ENCODE measurements at places on chromosomes 5 and 9. TPM values are rescaled to one million over a fixed set of nuclear protein-coding genes. Genes with fewer than 3 reads are reported as not detected.

The PPP1R2B gene
- polyA plus RNA-seq, result not detected

The GLRA1 gene
- polyA plus RNA-seq, result not detected

The EIF4E1B gene
- not detected for polyA plus RNA-seq

The SCGB3A2 gene
- not detected for polyA plus RNA-seq

The HMGCR gene
- polyA plus RNA-seq, result 8.1 TPM

The ZFYVE16 gene
- 6.1 TPM for polyA plus RNA-seq

The KIF4B gene
- not detected for polyA plus RNA-seq

The IFNK gene
- polyA plus RNA-seq, result not detected

GRCh38 chr5:156835905-156836304 is 14.2 kb upstream of the PPP1R2B start:
- no peaks in the 10 kb centered on the region for H3K4me1 ChIP-seq
- no peak overlapping the region for H3K4me3 ChIP-seq
- no peak overlapping the region for H3K27ac ChIP-seq
- H3K36me3 ChIP-seq, result no peaks in the 10 kb centered on the region
- H3K27me3 ChIP-seq, result no peaks in the 10 kb centered on the region

DNA sequence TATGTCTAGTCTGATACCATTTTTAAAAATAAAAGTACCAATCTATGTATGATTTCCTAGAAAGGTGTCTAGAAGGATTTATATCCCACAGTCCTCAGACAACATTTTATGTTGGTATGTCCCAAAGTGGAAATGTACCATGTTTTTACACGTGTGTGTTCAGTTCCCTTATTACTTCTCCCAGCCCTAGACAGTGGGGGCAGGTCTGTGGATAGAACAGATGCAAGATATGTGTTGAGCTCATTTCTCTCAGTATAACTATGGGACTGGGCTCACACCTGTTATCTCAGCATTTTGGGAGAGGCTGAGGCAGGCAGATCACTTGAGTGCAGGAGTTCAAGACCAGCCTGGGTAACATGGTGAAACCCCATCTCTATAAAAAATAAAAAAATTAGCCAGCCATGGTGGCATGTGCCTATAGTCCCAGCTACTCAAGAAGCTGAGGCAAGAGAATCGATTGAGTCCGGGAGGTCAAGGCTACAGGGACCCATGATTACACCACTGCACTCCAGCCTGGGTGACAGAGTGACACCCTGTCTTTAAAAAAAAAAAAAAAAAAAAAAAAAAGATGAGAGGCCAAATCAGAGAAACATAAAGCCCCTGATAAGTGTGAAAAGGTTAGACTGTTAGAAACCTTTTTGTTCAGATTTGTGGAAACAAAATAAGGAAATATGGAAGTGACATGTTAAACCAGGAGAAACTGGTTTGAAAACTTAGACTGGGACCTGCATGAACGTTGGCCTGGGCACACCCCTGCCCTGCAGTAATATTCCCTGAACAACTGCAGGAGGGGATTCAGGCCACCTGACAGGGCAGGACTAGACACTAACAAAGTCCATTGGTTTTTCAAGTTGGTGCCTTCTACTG is 7.4 kb upstream of the SLC2A8 start:
- H3K27me3 ChIP-seq, result peaks cover 26% of the 10 kb centered on the region
- no peaks in the 10 kb centered on the region for H3K36me3 ChIP-seq
- H3K27ac ChIP-seq, result no peak overlapping the region
- no peak overlapping the region for H3K4me3 ChIP-seq
- peaks cover 2% of the 10 kb centered on the region for H3K4me1 ChIP-seq
- DNase-seq, result no peak

GRCh38 chr5:170483701-170484458 is 19.9 kb upstream of the KCNIP1 start:
- H3K27ac ChIP-seq, result no peak overlapping the region
- H3K4me3 ChIP-seq, result no peak overlapping the region
- peaks cover 4% of the 10 kb centered on the region for H3K27me3 ChIP-seq
- no peaks in the 10 kb centered on the region for H3K4me1 ChIP-seq

- no peak overlapping the region for H3K27ac ChIP-seq
- no peak overlapping the region for H3K4me3 ChIP-seq
- no peaks in the 10 kb centered on the region for H3K36me3 ChIP-seq
- DNase-seq, result no peak
These were observed 26.3 kb upstream of the CEP120 start for GRCh38 chr5:123449424-123449974.

GRCh38 chr9:132743931-132744479 is 73.7 kb downstream of the GTF3C4 start:
- H3K36me3 ChIP-seq, result no peaks in the 10 kb centered on the region
- H3K4me1 ChIP-seq, result no peaks in the 10 kb centered on the region
- peaks cover 34% of the 10 kb centered on the region for H3K27me3 ChIP-seq
- no peak overlapping the region for H3K4me3 ChIP-seq
- no peak for DNase-seq

GRCh38 chr9:89522959-89523285 is 25.0 kb upstream of the SEMA4D start:
- peak overlapping the region; percentile 81 for H3K27ac ChIP-seq
- H3K36me3 ChIP-seq, result no peaks in the 10 kb centered on the region
- peaks cover 65% of the 10 kb centered on the region for H3K4me1 ChIP-seq

DNA sequence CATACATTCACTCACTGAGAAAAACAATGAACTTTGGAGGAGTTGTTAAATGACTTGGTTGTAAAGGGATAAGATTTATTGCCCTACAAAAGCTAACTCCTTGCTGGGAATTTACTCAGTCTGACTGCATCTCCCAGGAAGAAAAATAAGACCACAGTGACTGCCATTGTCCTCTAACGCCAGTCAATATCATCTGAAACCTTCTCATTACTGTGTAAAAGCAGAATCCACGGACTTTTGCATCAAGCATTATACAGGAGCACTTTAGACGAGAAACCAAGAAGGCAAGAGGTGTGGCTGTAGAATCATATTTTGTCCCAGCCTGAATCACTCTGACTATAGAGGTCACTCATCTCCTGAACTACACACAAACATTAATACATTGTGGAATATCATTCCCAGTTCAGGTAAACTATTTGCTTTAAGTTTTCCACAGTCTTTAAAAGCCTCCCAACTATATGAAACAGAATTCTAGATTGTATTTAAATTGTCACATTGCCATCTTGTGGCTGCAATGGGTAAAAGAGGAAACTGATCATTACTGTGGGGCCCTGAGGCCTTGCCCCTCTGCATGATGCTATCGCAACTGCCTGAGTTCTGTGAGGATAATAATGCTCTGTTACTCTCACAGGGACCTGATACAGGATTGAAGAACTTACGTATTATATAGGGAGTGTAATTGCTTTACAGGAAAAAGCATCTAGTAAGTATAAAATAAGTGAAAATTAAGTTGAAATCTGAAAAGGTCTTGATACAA is 142.9 kb downstream of the SLCO4C1 start:
- no peaks in the 10 kb centered on the region for H3K36me3 ChIP-seq
- DNase-seq, result peak; percentile 21
- no peaks in the 10 kb centered on the region for H3K27me3 ChIP-seq
- H3K27ac ChIP-seq, result no peak overlapping the region

DNA sequence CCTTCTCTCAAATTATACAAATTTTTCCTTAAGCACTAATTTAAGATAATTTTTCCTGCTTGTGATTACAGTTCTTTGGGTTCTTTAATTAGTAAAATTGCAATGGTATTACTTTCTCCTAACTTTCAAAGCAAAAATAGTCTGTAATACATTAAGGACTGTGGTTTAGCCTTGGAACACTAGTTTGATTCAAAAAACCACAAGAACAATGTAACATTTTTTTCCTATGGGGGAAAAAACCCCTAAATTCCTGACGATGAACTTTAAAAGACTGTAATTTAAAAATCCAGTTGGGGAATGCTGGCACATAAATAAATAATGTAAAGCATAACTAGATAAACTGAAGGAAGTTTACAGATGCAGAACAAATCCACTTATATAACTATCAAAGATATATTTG is 65.3 kb downstream of the CDC14B start:
- no peak overlapping the region for H3K27ac ChIP-seq
- H3K4me3 ChIP-seq, result no peak overlapping the region
- H3K27me3 ChIP-seq, result no peaks in the 10 kb centered on the region
- no peaks in the 10 kb centered on the region for H3K4me1 ChIP-seq

DNA sequence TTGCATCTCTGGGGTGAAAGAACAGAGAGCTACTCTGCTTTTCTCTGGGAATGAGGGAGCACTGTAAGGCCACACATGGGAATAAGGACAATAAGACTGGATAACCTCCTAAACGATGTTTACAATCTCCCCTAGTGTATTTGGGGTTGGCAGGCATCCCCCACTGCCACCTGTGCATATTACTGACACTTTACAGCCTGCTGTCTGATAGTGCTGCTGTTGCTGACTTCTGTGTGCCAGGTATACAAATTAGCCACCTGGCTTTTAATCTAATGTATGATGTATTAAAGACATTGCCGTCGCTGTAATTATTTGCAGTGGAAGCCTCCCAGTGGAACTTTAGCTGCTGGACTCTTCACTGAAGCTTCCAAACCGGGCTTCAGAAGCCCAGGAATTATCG is 4.4 kb upstream of the SHISAL2B start:
- no peak overlapping the region for H3K4me3 ChIP-seq
- H3K4me1 ChIP-seq, result peaks cover 8% of the 10 kb centered on the region
- H3K27me3 ChIP-seq, result peaks cover 11% of the 10 kb centered on the region
- no peak for DNase-seq

DNA sequence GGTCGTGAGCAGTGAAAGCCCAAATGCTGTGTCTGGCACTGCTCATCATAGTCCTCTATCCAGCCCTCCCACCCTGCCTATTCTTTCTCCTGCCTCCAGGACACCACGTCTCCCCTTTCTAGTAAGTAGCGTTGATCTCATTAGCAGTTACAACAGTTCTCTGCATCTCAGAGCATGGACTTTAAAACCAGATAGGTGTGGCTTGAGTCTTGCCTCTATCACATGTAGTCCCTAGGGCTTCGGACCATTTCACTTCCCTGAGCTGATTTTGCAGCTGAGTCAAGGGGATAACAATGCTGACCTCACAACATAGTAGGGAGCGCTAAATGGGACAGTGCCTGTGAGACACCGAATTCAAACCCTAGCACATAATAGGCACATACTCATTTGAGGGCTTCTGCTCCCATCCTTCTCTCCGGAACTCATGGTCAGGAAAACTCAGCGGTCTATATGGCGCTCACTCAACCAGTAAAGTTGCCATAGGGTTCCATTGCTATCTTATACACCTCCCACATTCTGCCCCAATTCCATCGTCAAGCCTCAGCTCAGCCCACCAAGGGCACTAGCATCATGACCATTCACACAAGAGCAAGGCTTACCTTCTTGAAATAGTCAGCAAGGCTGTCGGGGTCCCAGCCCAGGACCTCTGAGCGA is 515 bp downstream of the LCP2 start:
- H3K4me1 ChIP-seq, result peaks cover 67% of the 10 kb centered on the region
- H3K36me3 ChIP-seq, result no peaks in the 10 kb centered on the region
- DNase-seq, result peak; percentile 35

- H3K27me3 ChIP-seq, result no peaks in the 10 kb centered on the region
- H3K4me1 ChIP-seq, result no peaks in the 10 kb centered on the region
- H3K27ac ChIP-seq, result no peak overlapping the region
- H3K4me3 ChIP-seq, result no peak overlapping the region
- no peaks in the 10 kb centered on the region for H3K36me3 ChIP-seq
- no peak for DNase-seq
These were observed 66.3 kb upstream of the PRRC1 start for GRCh38 chr5:127451096-127451495.

DNA sequence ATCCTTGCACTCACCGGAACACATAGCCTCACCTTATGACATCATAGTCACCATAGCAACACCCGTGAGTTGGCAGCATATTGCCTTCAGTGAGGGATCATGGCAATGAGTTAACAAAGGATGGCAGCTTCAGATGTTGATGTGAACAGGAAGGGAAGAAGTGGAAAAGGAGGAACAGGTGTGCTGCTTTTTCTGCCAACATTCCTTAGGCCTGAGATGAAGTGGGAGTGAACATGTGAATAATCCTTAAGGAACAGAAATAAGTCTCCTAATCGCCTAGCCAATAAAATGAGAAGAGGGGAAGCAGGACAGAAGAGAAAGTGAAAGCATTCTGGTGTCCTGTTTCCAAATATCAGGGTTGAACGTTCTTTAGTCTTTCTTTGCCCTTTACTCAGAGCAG is 360.0 kb downstream of the BRINP1 start:
- no peaks in the 10 kb centered on the region for H3K4me1 ChIP-seq
- DNase-seq, result no peak
- H3K36me3 ChIP-seq, result no peaks in the 10 kb centered on the region

DNA sequence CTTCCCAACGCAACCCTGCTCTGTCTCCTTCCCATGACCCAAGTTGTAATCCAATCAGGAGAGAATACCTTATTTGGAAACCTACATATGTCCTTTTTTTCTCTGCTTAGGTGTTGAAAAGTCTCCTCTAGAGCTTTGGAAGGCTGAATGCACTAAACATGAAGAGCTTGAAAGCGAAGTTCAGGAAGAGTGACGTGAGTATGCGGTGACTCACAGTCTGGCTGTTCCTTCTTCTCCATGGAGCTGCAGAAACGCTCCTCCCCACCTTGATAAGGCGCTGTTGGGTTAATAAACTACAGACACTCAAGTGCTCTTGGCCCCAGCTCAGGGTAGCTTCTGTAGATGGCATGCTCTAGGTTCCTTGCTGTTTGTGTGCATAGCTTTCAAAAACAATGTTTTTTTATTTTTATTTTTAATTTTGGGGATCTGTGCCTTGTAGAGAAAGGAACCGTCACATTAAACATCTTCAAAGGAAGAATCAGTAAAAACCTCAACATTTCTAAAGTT is 30.7 kb downstream of the RAI14 start:
- no peaks in the 10 kb centered on the region for H3K36me3 ChIP-seq
- no peaks in the 10 kb centered on the region for H3K27me3 ChIP-seq
- H3K27ac ChIP-seq, result no peak overlapping the region
- H3K4me3 ChIP-seq, result no peak overlapping the region
- no peak for DNase-seq

- H3K27ac ChIP-seq, result no peak overlapping the region
- no peaks in the 10 kb centered on the region for H3K36me3 ChIP-seq
- H3K4me3 ChIP-seq, result no peak overlapping the region
- no peaks in the 10 kb centered on the region for H3K4me1 ChIP-seq
These were observed 58.8 kb upstream of the MINAR2 start for GRCh38 chr5:129689045-129689444.

DNA sequence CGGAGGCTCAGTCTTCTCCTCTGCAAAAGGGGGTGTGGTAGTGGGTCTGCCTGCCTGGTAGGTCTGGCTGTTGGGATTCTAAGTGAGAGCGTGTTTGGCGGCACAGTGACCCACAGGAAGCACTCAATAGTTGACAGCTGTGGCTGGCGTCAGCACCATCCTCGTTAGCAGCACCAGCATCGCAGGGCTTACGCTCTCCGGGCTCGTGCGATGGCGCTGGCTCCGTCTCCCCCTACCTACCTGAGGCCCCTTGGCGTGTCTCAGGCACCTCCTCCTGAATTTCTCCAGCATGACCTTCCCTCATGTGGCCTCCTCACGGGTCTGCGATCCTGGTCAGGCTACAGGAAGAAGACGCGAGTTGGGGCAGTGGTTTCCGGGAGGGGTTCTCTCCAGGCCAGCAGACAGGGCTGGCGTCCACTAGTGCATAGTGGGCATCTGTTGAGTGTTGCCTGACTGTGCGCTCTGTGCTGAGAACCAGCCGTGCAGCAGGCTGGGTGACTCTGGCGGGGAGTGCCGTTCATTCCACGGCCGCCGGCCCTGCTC is 66.9 kb downstream of the HMCN2 start:
- H3K4me1 ChIP-seq, result no peaks in the 10 kb centered on the region
- no peak overlapping the region for H3K4me3 ChIP-seq
- H3K27me3 ChIP-seq, result no peaks in the 10 kb centered on the region
- H3K27ac ChIP-seq, result no peak overlapping the region
- DNase-seq, result no peak
- no peaks in the 10 kb centered on the region for H3K36me3 ChIP-seq

Measured in B cell (primary cell).